ENCODE measurements at places on chromosomes 16 and 17. TPM values are rescaled to one million over a fixed set of nuclear protein-coding genes. Genes with fewer than 3 reads are reported as not detected.

The AIPL1 gene
- not detected for total RNA-seq

The CCR7 gene
- total RNA-seq, result 0.84 TPM

The SNX20 gene
- not detected for total RNA-seq

The NOXO1 gene
- total RNA-seq, result 0.20 TPM

The GALR2 gene
- total RNA-seq, result 0.89 TPM

The CXCL16 gene
- 19.1 TPM for total RNA-seq

The SCIMP gene
- not detected for total RNA-seq

The TBC1D3 gene
- not detected for total RNA-seq

The WNT3 gene
- 4.4 TPM for total RNA-seq

The CD300LG gene
- not detected for total RNA-seq

The EFCAB5 gene
- 0.38 TPM for total RNA-seq

The BRIP1 gene
- 5.0 TPM for total RNA-seq

The KRTAP16-1 gene
- not detected for total RNA-seq
